ENCODE measurements at places on chromosomes 2 and 18.

DNA sequence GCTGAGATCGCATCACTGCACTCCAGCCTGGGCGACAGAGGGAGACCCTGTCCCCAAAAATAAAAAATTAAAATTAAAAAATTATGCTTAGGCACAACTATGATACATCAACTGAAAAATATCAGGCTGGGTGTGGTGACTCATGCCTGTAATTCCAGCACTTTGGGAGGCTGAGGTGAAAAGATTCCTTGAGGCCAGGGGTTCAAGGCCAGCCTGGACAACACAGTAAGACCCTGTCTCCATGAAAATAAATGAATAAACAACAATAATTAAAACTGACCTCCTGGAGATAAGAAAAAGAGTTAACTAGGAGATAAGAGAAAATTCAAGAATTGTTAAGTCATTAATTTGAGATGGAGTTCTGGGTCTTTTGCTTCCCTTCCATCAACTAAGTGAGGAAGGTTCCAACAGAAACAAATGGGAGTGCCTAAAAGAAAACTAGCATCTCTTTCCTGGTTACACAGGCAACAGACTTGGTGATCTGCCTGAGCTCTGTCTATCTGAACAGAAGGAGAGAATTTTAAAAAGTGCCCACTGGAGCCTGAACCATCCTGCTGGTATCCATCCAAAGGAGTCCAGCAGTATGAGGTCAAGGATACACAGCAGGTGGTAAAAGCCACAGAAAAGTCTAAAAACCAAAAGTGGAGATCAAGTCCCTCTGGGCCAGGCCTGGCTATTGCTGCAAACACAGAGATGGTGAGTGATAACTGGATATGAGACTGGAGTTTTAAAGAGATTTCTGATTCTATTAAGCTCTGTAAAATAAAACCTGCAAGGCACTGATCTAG, 8.8 kb downstream of the PPM1G start:
- no peak for DNase-seq

DNA sequence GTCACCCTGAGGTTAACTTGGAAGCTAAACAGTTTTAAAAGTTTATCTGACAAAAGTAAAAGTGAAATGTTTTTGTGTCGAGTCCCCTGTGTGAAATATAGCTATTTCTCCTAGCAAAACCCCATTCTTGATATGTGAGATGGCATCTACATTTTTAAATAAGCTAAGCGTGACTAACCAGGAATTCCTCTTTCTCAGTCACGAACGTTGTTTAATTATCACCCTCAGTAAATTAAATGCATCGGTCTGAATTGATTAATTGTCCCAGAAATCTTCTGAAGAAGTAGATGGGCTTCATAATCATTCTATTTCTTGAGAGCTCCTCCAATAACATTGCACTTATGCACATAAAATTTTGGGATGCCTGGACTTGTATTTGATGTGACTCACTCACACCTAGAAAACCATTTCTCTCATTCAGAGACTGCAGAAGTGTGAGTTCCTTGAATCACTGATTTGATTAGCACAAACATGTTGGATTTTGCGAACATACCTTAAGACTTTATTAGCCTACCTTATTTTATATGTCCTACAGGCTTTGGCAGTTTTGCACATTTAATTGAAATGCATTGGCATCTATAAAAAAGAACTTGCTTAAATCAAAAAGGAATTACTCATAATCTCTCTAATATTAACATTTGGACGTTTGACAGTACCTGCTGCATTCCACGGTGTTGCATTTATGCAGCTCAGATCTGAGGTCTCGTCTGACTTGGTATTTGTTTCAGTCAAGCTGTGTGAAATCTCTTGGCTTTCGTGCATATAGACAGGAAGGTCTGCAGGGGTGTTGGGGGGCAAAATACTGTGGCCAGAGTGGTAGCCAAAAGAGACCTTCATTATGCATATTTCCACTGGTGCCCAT, 475.2 kb downstream of the EPHA4 start:
- no peak for DNase-seq

GRCh38 chr2:51633073-51633472, 601.1 kb upstream of the NRXN1 start:
- no peak for DNase-seq

GRCh38 chr2:237865623-237866041, 6.2 kb downstream of the RAMP1 start:
- DNase-seq: no peak

- DNase-seq: no peak
Observed at GRCh38 chr2:48691935-48692691, 63.4 kb downstream of the LHCGR start.

GRCh38 chr2:158809816-158810215, 14.7 kb downstream of the DAPL1 start:
- DNase-seq: no peak

- DNase-seq: no peak
Observed at GRCh38 chr2:230008708-230009066, 60.0 kb downstream of the SLC16A14 start.

DNA sequence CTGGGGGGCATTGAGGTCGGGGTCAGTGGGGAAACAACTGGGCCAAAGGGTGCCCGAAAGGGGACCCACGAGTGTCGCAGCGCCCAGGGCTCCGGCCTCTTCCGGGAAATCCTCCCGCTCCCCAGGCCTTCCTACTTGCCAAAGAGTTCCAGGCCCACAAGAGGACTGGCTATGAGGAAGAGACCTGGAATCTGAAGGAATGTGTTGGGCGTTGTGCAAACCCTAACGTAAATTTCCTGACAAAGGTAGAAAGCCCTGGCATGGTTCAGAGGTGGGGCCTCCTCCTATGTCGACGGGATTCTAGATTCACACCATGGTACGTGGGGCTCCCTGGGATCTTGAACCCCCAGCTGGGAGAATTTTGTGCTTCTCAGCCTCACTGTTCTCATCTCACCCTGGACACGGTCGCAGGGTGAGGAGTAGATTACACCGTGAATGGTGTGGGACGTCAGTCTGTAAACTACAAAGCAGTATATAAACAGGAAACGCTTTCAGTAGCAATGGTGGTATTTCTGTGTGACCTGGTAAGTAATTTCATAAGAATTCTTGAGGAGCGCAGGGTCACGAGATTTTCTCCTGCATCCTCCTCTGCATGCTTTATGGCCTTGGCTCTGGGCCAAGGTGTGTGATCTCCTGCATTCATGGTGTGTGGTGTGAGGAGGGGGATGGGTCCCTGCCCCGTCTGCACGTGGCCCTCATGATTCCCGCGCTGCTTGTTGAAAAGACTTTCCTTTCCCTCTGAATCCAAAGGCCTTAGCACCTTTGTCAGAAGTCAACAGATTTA, 868 bp downstream of the HSBP1L1 start:
- DNase-seq: peak; percentile 74

DNA sequence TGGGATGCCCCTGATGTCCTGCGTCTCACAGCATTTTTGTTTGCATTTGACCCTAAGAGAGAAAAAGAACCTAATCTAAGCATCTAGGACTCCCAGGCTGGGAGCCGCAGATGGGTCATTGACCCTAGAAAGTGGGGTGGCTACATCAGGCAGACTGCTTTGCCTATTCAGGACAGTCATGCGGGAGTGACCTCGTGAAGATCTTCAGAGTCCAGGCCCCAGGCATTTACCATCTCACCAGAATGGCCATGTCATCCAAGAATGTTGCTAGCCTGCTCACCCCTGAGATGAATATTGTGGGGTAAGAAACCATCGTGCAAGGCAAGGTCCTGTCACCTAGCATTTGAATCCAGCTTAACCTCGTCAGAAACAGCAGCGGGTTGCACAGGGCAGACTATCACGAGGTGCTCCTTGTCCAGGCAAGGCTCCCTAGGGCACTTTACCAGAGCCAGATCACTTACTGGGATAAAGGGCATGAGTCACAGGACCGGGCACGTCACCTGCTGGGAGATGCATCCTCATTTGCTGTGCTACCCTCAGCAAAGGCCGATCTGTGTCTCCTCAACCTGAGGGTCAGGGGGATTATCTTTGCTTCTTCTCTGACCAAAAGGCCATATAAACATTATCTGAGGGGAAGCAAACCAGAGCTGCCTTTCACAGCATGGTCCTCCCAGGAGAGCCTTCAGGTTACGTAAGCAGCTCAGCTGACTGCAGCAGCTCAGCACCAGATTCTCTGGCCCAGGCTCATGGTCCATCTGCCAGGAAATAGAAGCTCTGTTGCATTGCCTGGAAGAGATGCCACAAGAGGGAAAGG, 162.3 kb downstream of the ACKR3 start:
- peak; percentile 86 for DNase-seq

DNA sequence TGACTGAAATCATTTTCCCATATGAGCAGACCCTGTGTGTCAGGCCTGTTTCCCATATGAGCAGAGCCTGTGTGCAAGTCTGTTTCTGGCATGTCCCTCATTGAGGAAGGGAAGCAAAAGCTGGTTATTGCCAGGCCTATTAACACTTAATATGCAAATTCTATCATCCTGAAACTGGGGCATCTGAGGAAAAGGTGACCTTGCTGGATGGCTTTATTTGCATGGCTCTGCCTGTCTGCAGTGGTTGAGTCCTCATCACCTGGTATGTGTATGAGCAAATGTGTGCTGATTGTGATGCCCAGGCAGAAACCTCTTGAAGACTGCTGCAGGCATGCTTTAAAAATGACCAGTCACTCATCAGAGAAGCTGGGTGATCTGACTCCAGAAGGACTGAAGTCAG, 31.2 kb downstream of the EIF4E2 start:
- DNase-seq: no peak

GRCh38 chr2:28480403-28481049, 15.3 kb upstream of the PLB1 start:
- DNase-seq: no peak

DNA sequence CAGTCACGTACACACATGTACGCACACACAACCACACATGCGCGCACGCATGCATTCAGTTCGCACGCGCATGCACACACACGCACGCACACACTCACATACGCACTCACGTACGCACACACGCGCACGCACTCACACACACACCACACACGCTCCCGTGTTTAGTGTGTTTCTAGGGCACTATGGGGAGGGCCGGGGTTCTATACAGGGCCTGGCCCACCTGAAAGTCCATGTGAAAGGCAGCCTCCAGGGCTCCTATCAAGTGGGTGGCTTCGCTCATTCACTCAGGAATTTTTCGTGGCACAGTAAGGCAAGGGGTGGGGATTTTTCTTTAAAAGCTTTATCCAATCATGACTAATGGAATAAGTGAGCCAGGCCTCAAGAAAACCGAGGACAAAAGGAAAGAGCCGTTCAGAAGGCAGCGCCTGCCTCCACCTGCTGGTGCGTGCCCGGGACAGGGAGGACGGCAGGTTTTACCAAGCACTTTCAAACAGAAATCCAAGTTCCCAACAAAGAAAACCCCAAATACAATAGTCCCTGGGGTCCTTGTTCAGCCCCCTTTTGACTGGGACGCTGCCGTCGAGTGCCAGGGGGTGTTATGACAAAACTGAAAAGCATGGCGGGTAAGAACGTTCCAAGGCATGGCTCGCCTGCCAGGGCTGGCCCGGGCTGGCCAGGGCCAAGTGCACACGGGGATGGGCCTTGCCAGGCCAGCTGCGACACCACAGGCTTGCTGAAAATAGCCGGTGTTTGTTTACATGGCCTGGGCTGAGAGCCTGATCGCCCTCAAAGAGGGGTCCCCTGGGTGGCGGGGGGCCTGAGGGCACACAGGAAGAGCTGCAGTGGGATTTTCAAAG, 110.0 kb downstream of the HDAC4 start:
- DNase-seq: no peak

GRCh38 chr2:173354073-173354581, 545 bp upstream of the CDCA7 start:
- DNase-seq: no peak

GRCh38 chr18:13800505-13801259, 23.3 kb upstream of the MC5R start:
- DNase-seq: peak; percentile 27

DNA sequence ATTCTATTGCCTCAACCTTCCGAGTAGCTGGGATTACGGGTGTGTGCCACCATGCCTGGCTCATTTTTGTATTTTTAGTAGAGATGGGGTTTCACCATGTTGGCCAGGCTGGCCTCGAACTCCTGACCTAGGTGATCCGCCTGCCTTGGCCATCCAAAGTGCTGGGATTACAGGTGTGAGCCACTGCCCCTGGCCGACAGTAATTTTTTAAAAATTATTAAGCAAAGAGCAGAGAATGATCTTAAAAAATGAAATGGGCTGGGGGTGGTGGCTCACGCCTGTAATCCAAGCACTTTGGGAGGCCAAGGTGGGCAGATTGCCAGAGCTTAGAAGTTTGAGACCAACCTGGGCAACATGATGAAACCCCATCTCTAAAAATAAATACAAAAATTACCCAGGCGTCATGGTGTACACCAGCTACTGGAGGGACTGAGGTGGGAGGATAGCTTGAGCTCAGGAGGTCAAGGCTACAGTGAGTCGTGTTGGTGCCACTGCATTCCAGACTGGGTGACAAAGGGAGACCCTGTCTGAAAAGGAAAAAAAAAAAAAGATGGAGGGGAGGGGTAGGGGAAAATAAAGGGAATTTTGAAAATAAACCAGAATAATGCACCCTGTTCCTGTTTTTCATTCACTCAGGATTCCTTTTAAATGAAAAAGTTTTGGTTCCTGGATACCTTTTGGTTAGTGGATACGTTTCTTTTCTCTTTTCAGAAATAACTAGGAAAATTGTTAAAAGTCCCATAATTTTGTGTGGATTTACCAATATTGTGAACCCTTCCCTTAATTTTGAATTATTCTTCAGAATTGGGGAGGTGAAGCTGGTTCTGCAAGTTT, 33.9 kb downstream of the MAP4K4 start:
- no peak for DNase-seq

GRCh38 chr2:10221976-10222870, 80.5 kb upstream of the HPCAL1 start:
- no peak for DNase-seq

DNA sequence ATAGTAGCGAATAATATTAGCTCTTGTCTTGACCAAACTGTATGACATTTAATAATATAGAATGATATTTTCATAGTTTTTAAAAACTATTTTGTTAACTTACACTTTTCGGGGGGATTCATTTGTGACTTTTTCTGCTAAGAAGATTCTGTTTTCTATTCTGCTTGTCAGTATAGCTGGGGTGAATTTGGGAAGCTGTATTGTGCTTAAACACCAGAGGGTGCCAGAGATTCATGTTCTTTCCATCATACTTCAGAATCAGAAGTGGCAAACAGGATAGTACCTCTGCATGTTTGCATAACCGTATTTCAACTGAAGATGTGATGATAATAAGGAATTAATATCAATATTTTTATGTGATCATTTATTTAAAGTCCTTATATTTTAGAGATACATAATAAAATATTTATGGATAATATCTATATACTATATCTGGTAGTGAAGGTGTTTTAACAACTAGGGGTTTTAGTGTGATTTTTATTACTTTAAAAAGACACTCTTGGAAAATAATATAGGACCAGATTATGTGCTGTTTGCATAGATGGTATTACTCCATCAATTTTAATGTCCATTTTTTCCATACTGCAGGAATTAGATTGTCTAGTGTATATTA, 81.0 kb downstream of the TAF4B start:
- peak; percentile 61 for DNase-seq

GRCh38 chr2:156437272-156437930, 1.2 kb downstream of the GPD2 start:
- peak; percentile 67 for DNase-seq

- no peak for DNase-seq
Observed at GRCh38 chr2:40415391-40415790, 36.5 kb downstream of the SLC8A1 start.

Data from AG10803 (cell line).